Stimulated activated CD8-positive, alpha-beta memory T cell treated with anti-CD3 and anti-CD28 coated beads, Interleukin-4, amount 100 ng/mL, for 1 hour (primary cell): ENCODE measurements at places on chromosomes 6 and 20.

DNA sequence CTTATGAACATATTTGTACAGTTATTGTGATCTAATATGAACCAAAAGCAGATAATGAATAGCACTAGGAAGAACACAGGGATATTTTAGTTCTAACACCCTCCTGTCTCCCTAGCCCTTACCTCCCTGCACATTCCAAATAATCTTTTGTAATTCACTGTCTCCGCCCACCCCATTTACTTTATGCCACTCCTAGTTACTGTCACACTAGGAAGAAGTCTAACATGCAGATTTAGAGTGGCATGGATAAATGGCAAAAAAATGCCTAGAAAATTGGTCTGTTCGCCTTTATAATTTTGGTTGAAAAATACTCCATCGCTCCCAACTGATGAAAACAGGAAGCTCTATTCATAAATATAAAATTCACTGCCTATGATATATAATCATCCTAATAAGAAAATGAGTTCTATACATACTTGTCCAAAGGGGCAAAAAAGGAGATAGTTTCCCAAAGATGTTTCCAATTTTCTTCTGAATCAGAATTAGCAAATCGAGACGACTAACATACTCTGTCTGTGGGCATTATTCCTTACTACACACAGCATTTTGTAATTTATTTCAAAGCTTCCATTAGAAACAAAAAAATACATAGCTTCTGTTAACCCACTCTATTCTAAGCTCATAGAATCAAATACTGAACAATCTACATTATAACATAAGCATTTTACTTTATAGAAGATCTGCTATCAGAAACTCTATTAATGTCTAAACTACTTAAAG, 1.3 kb upstream of the RUNX2 start:
- DNase-seq: no peak

DNA sequence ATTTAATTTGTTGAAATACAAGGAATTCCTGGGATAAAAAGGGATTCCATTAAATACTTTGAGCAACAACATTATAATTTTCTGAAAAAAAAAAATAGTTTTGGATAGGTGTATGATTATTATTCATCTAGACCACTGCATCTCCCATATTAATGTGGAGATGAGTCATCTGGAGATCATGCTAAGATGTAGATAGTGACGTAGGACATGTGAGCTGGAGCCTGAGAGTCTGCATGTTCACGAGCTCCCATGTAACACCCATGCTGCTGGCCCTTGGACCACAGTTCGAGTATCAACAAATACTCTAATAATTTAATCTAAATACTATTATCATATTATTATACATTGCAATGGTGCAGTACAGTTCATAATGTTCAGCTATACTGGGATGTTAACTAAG, 91.6 kb downstream of the EPM2A start:
- no peak for DNase-seq

DNA sequence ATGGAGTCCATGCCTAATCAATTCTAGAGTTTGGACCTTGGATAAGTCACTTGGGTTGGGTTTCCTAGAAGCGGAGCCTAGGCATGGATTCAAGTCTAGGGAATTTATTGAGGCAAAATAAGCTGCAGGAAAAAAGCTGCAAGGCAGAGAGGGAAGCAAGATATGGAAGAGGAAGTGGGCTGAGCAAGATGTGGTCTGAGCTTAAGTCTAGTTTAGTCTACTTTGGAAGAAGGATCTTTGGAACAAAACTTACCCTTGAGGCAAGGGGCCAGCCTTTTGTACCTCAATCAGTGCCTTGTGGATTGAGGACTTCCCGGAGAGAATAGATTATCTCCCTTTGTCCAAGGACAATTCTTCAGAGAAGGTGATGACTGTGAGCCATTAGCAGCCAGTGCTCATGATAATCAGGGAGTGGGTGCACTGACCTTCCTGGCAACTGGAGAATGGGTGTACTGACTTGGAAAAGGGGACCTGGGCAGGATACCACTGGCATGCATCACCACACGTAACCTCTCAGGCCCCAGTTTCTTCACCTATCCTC, 10.9 kb downstream of the ZSCAN9 start:
- DNase-seq: no peak

DNA sequence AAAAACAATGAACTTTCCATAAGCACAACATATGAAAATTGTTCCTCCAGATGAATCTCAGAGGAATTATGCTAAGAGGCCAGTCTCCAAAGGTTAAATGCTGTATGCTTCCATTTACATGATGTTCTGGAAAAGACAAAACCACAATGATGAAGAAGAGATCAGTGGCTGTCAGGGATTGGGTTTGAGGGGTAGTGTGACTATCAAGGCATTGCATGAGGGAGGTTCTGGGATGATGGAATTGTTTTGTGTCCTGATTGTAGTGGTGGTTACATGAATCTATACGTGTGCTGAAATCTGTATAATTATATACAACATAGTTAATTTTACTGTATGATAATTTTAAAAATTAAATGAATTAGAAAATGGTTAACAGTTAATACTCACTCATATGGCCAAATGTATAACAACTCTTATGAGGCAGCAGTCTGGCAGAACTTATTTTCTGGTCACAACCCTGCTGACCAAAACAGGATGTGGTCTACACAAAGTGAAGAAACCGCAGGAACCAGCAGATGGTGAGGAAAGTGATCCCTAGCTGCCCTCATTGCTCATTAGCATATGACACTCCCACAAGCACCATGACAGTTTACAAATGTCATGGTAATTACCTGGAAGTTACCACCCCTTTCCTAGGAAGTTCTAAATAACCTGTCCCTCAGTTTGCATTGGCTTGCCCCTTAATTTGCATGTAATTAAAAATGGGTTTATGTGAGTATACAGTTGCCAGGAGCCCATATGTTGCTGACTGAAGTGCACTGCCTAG, 31.9 kb downstream of the NSFL1C start:
- DNase-seq: peak; percentile 34

DNA sequence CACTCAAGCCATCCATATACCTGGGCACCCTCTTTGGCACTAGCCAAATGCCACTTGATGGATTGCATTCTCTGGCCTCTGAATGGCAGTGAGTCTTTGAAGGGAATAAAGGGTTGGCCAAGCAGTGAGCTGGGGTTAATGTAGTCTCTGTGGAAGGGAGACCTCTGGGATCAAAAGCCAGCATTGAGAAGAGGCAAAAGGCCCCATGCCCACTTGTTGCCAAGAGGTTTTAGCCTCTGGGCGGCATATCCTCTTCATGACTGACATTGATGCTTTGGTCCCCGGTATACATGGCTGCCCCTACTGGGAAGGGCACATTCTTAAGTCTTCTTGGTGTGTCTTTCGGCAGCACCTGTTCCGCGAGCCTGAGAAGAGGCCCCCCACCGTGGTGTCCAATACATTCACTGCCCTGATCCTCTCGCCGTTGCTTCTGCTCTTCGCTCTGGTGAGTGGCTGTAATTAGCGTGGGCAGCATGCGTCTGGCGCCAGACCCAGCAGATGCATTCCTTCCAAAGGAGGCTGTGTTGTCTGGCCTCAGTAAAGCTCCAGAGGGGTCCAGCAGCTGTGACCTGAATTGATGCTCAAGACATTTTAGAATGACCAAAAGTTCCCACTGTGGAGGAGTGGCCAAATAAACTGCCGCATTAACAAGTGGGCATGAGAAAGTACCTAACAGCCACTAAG, 29.5 kb downstream of the GHRH start:
- no peak for DNase-seq

GRCh38 chr6:16684195-16684689, 77.0 kb downstream of the ATXN1 start:
- DNase-seq: no peak

- DNase-seq: peak; percentile 13
Observed at GRCh38 chr6:137033828-137034227, 10.9 kb downstream of the IL20RA start.

- DNase-seq: no peak
Observed at GRCh38 chr6:35094183-35094582, 47.0 kb downstream of the TCP11 start.

GRCh38 chr6:66558189-66558588, 851.2 kb upstream of the EYS start:
- no peak for DNase-seq

DNA sequence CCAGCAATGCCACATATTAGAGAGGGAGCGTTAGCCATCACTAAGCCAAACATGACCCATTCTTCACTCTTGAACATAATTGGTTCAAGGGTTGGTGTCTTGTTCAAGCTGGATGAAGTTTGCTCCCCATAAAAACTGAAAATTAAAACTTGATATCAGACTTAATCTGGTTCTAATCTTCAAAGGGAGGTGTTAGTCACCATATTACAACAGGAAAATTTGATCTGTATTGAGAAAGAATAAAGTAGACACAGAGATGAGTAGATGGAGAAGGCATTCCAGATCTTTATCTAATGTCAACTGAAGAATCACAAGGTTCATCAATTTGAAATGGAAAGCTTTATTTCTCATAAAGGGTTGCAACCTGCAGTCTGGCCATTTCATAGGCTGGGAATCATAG, 972.8 kb downstream of the HACE1 start:
- no peak for DNase-seq

DNA sequence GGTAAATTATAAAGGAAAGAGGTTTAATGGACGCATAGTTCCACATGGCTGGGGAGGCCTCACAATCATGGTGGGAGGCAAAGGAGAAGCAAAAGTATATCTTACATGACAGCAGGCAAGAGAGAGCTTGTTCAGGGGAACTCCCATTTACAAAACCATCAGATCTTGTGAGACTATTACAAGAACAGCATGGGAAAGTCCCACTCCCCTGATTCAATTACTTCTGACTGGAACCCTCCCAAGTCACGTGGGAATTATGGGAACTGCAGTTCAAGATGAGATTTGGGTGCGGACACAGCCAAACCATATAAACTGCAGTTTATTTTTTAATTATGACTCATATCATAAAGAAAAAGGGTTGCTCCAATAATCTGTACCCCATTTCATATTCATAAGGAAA, 22.3 kb upstream of the HLA-DQA2 start:
- DNase-seq: no peak

DNA sequence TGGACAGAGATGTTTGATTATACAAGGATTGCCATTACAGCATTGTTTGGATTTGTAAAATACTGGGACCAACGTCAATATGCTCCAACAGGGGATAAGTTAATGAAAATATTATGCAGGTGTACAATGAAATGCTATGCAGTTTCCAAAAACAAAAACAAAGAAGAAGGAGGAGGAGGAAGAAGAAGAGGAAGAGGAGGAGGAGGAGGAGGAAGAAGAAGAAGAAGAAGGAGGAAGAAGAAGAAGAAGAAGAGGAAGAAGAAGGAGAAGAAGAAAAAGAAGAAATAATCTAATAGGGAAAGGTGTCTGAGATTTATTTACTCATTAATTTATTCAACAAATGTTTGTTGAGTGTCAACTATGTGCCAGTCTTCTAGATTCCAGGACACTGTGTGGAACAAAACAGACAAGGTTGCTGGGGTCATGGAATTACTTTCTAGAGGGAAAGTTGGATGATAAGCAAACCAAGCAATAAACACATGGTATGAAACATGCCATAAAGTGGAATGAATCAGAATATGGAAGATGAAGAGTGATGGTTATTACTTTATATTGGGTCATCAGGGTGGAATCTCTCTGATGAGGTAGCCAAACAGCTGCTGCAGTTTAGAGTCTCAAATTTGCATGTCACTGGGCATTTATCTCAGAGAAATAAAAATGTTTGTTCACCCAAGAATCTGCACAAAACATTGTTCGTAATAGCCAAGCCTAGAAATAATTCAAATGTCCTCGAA, 6.3 kb upstream of the TRIM27 start:
- no peak for DNase-seq

DNA sequence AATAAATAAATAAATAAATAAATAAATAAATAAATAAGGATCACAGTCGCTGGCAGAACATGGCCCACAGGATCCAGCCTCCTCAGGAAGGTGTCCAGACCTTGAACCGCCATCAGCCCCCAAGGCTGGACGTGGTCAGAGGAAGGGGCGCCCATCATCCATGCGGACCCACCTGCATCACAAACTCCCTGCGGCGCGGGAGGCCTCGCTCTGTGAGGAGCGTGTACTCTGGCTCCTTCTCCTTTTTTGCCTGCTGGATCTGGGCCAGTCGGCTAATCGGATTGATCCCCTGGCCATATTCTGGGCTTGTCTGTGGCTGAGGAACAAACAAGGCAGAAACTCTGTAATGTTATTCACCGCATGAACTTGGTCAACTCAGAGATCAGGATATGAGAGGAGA, 65.2 kb downstream of the STAU1 start:
- no peak for DNase-seq

GRCh38 chr6:34318499-34319470, 70.0 kb upstream of the SMIM29 start:
- DNase-seq: no peak

- no peak for DNase-seq
Observed at GRCh38 chr20:44936510-44936909, 23.7 kb downstream of the TOMM34 start.

GRCh38 chr6:11096109-11096508, 2.5 kb downstream of the SMIM13 start:
- DNase-seq: no peak

- DNase-seq: peak; percentile 17
Observed at GRCh38 chr6:154928325-154928922, 66.7 kb upstream of the TIAM2 start.

DNA sequence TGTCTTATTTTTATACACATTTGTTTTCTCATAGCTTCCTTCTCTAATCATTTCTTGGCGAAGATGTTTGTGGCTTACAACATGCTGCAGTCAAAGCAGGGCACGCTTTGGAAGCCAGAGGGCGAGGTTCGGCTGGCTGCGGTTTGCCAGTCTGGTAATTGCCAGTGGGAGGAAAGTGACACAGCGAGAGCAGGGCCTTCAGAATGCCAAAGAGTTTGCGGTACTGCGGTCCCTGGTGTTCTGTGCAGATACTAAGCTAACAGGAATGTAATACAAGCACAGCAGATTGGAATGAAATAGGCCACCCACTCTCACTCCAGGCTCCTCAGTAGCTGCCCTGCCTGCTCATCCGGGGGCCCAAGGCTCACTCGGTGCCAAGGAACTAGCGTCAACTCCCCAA, 58.7 kb upstream of the TGM3 start:
- no peak for DNase-seq

DNA sequence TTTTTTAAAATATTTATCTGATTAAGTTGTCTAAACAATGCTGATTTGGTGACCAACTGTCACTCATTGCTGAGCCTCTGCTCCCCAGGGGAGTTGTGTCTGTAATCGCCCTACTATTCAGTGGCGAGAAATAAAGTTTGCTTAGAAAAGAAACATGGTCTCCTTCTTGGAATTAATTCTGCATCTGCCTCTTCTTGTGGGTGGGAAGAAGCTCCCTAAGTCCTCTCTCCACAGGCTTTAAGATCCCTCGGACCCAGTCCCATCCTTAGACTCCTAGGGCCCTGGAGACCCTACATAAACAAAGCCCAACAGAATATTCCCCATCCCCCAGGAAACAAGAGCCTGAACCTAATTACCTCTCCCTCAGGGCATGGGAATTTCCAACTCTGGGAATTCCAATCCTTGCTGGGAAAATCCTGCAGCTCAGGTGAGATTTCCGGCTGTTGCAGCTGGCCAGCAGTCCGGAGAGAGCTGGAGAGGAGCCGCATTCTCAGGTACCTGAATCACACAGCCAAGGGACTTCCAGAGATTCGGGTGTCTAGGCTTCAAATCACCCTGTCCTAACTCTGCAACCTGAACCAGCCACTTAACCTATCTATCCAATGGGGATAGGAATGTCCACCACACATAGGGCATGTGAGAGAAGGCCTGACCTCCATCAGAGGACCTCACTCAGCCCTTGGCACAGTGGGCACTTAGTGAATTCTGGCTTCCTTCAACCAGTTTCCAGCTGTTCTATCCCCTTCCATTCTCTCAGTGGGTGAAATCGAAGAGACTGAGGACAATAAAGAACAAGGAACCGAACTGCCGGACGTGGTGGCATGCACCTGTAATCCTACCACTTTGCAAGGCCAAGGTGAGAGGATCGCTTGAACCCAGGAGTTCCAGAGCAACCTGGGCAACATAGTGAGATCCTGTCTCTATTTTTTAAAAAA, 3.1 kb downstream of the TNF start:
- DNase-seq: no peak

- DNase-seq: peak; percentile 16
Observed at GRCh38 chr20:23419995-23420901, 1.0 kb downstream of the NAPB start.
